ENCODE measurements at places on chromosomes 3 and 15. TPM values are rescaled to one million over a fixed set of nuclear protein-coding genes. Genes with fewer than 3 reads are reported as not detected.

The NAALADL2 gene
- 1.2 TPM for total RNA-seq

The GPR15 gene
- total RNA-seq: 9.6 TPM

The FAM3D gene
- not detected for total RNA-seq

The TERC gene
- 9.0 TPM for total RNA-seq

The RLBP1 gene
- not detected for total RNA-seq

The TCF12 gene
- 54.0 TPM for total RNA-seq

The GNB5 gene
- 80.3 TPM for total RNA-seq

The SEMA7A gene
- 2.3 TPM for total RNA-seq

The PYGO1 gene
- total RNA-seq: not detected

The AHSG gene
- total RNA-seq: not detected

GRCh38 chr3:156240642-156241041 is 120.3 kb downstream of the KCNAB1 start:
- DNase-seq: no peak

- DNase-seq: no peak
These were observed 71.2 kb downstream of the GLB1 start for GRCh38 chr3:33025648-33026178.

DNA sequence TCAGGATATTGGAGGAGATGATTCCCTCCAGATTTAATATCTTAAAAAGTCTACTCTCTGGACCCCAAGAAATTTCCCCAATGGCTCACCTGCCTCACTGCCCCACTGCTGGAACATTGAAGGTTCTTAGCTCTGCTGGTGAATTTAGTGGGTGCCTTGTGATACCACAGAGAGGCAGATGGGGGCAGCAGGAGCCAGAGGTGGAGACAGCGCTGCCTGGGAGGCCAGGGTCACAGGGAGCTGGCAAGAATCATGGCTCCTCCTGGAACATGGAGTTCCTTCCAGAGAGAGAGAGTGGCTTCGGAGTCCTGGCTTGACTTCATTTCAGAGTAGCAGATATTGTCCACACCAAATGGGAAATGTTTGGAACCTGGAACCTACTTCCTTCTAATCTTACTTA is 263.5 kb upstream of the CFAP20DC start:
- DNase-seq: no peak

- no peak for DNase-seq
These were observed 212.3 kb downstream of the FGF12 start for GRCh38 chr3:192514754-192515663.

DNA sequence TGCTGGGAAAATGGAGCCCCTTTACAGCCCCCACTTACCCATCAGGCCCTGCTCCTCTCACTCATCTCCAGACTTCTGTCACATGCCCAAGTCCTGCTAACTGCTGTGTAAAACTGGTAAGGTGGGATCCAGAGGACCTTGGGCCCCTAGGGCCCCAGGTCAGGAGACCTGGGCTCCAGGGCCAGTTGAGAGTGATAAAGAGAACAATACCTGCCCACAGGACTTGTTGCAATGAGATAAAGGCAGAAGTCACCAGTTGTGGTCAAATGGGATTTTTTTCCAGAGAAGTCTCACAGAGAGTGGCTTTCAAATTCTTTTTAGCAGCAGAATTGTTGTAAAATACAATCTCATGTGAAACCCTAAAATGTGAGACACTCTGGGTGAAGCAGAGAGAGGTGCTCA is 753 bp downstream of the FURIN start:
- DNase-seq: no peak

- no peak for DNase-seq
These were observed 65.8 kb downstream of the MYO5A start for GRCh38 chr15:52462806-52463360.

GRCh38 chr3:68919000-68919399 is 13.3 kb downstream of the TAFA4 start:
- no peak for DNase-seq

DNA sequence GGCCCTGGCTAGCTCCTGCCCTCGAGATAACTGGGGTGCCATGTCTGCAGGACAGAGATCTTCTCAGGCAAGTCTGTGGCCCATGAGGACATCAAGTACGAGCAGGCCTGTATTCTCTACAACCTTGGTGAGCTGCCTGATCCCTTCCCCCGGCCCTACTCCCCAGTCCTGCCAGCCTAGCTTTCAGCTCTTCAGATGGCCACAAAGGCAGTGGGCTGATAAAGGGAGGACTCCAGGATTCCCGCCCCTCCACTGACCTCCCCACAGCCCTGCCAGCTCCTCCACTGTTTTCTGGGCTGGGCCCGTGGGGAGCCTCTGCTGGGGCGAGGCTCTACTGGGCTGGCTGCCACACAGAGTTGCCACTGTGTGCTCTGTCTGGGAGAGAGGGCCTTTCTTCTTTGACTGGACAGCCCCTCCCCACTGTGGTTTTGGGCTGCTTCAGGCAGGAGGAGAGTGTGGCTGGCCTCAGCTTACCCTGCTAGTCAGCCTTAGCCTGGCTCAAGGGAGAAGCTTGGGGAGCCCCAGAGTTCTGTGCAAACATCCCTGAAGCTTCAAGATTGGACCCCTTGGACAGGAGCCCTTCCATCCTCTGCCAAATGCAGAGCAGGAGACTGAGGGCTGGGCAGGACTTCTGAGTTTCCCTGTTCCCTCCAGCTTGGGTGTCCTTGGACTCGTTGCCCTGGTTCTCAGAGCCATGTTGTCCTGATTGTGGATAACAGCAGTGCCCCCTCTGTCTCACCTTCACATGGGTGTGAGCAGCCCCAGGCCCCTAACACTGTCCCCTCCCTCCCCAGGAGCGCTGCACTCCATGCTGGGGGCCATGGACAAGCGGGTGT is 24.4 kb downstream of the PTPN23 start:
- no peak for DNase-seq

DNA sequence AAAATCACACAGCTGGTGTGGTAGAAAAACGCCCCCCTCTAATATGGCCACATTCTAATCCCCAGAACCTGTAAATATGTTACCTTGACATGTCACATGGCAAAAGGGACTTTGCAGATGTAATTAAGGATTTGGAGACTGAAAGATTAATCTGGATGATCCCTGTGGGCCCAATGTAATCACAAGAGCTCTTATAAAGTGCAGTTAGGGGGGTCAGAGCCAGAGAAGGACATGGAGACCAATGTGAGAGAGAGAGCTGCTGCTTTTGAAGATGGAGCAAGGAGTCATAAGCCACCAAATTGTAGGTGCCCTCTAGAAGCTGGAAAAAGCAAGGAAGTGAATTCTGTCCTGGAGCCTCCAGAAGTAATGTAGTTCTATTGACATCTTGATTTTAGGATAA is 152.6 kb downstream of the PEX5L start:
- DNase-seq: no peak

DNA sequence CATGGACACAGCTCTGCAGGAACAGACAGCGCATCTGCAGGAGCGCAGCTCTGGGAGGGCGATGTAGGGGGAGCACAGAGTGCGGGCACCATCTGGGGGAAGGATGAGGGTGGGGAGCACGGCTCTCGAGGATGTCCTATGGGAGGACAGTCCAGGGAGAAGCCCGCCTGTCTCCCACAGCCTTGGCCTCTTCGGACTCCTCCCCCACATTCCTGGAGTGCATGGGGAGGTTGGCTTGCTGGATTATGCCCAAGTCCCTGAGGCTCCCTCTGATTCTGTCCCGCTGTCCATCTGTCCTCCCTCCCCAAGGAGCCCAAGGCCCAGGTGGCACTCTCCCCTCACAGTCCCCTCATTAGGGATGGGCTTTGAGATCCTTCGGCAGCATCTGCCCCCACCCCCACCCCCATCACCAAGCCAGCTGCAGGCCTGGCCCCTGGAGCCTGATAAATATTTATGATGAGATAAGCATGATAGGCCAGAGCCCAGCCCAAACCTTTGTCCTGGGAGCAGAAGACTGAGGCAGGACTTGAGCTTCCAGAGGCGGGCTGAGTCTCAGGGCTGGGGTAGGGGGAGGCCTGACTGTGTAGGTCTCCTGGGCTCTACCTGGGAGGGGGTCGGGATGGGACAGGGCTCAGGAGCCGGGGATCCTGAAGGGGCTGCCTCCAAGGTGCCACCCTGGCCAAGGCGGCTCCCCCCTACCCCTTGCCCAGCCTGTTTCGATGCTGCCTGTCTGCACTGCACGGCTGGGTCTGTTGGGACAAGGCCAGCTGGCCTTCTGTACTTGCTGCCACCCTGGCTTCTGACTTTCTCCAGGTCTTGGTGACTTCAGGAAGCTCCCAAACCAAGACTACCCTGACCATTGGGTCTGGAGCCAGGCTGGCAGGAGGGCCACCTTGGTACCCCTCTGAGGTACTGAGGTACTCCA is 28.6 kb upstream of the SEMA3F start:
- DNase-seq: no peak

- no peak for DNase-seq
These were observed 34.9 kb downstream of the RAB7A start for GRCh38 chr3:128760881-128761280.

DNA sequence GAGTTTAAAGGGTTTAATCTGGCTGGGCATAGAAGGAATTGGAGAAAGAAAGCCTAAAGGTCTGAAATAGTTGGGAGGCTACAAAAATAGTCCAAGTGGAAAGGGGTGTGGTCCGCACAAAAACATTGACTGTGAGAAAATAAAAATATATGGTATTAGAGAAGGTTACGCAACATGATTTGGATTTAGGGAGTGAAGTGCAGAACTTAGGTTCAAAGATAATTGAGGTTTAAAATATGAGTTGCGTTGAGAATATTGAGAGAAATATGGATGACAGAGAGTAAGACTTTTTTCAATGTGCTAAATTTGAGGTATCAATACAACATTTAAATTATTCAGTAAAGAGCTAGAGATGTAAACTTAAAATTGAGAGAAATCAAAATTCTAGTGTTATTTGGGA is 15.4 kb upstream of the CMC1 start:
- DNase-seq: no peak

GRCh38 chr3:156582532-156583183 is 27.7 kb upstream of the SSR3 start:
- no peak for DNase-seq

GRCh38 chr15:39171944-39172368 is 408.9 kb upstream of the THBS1 start:
- no peak for DNase-seq

DNA sequence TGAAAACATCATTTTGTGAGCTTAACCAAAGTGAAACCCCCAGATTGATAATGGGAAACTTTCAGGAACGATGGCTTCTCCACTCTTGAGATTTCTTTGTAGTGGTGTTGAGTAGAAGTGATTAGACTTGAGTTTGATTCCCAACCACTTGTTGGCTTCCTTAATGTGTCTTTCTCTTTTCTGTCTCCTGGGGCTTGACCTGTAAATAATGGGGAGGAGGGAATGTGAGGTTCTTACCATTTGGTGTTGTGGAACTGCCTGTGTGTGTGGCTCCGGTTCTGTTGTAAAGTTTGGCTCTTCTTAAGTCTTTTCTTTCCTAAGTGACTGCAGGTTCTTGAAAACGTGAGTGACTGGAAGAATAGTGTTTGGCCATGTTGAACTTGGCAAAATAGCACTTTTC is 2.7 kb downstream of the CDV3 start:
- no peak for DNase-seq

DNA sequence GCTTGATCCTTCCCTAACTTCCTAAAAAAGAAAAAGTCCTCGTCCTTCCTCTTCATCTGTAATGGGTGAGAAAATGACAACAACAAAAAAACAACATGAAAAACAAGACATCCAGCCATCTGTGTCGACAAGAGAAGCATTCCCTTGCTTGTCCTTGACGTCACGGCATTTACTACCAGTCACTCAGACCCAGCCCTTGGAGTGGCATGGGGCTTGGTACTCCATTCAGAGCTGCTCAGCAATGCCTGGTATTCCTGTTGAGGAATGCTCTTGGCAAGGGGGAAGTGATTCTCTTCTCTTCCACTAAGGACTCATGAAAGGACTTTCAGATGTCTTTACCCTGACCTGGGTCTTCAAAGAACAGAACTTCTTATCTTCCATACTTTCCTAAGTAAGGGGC is 339.7 kb upstream of the RASGRP1 start:
- no peak for DNase-seq

- DNase-seq: no peak
These were observed 110.3 kb upstream of the TMC3 start for GRCh38 chr15:81484086-81484955.

- no peak for DNase-seq
These were observed 50.2 kb upstream of the TPM1 start for GRCh38 chr15:62992302-62992701.

- DNase-seq: no peak
These were observed 320.0 kb upstream of the PPP2R3A start for GRCh38 chr3:135645541-135645940.

DNA sequence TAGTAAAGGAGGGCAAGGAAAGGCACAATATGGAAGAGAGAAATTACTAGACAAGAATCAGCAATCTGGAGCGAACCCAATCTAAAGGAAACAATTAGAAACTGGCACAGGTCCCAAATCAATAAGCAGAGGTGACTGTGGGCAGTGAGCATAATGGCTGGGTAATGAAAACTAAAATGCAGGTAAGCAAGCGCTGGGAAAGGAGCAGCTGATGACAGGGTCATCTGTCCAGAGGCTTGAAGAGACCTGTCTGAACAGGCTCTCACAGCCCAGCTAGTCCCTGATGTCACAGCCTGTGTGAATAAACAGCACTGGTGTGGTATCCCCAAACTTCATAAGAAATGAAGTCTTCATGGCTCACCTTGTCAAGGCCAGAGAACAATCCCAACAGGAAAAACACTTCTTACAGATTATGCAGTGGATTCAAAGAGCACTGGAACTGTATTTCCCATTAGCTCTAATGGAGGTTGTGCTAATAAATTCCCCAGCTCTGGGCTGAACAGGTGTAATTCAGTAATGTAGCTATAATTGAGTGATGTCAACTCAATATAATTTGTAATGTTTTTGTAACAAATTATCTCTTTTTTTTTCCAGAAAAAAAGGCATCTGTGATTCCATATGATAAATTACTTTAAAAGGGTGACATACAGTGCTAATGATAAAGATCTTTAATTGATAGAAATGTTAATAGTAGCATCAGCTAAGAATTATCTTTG is 197.3 kb downstream of the FHIT start:
- no peak for DNase-seq

- DNase-seq: no peak
These were observed 22.2 kb downstream of the CCDC13 start for GRCh38 chr3:42750834-42751233.

DNA sequence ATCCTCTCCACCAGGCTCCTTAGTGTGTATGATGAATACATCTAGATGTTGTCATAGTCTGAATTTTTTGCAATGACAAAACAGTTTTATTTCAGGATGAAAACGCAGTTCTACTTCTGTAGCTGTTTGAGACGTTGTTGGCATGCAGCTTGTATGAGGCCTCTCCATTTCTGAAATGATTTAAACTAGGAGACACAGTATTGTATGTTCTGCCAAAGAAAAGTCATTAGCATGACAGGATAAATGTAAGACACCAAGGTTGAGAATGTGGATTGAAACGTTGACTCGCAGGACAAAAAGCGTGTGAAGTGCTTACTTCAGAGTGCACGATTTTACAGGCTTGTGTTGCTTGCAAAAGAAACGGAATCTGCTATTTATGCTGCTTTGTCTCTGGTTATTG is 35.3 kb downstream of the ABHD17C start:
- no peak for DNase-seq
